ENCODE measurements at places on chromosomes 16 and 17.
A peak's percentile ranks its signal among the peaks of the same experiment; 100 is the strongest.

- no peak for DNase-seq
These were observed 18.1 kb upstream of the TAC4 start for GRCh38 chr17:49866019-49866380.

DNA sequence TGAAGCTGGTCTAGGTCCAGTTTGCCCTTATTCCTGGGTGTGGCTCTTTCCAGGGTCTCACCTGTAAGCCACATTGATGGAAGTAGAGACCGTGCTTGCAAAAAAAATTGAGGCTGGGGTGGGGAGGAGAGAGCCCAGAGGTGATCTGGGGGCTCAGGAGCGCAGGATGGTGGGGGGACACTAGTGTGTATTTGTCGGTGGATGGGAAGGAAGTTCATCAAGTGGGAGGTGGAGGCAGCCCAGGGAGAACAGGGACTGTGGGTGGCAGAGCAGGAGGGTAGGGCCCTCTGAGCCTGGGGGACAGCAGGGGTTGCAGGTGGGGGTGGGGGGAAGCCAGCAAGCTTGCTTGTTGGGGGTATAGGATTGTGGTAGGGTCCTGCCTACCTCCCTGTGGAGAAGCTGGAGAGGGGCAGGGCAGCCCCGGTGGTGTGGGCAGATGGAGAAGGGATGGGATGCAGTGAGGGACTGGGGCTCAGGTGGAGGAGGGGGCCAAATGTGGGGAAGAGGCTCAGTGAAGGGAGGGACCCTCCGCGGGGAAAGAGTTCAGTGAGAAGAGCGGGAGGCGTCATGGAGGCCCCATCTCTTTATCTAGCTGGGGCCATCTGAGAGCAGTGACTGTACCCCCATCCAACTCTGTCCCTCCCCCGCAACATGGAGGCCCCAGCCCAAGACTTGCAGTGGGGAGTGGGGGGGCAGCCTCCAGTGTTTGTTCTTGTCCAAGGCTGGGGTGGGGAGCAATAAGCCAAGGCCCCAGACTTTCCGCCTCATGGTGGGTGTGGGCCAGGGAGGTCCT is 17.2 kb upstream of the TMEM92 start:
- peak; percentile 24 for DNase-seq

GRCh38 chr17:14731591-14731990 is 430.7 kb downstream of the HS3ST3B1 start:
- DNase-seq = no peak

DNA sequence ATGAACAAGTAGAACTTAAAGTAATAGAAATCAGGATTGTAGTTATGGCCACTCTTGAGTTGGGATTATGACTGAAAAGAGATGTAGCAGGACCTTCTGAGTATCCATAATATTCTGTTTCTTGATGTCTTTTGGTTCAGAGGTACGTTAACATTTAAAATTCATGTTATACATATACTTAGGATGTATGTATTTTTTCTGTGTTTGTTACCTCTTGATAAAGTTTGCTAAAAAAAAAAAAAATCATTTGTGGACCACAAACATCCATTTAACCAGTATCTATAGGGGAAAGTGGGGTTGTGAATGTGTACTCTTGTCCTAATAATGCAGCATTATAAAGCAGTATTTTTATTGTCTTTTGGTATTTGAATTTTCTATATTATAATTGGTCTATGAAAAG is 65.6 kb downstream of the BCAS3 start:
- no peak for DNase-seq

- DNase-seq = no peak
These were observed 86.5 kb downstream of the SNX29 start for GRCh38 chr16:12063004-12063395.

- DNase-seq = no peak
These were observed 23.8 kb downstream of the TOM1L1 start for GRCh38 chr17:54924405-54924804.

- no peak for DNase-seq
These were observed 68.4 kb upstream of the NLK start for GRCh38 chr17:27974045-27974436.

GRCh38 chr16:66220702-66221101 is 145.8 kb upstream of the CDH5 start:
- no peak for DNase-seq

- DNase-seq = peak; percentile 25
These were observed 261.8 kb upstream of the PSMD7 start for GRCh38 chr16:74034862-74035261.

All from K562 (cell line).